ENCODE measurements at places on chromosomes 7 and 10.

DNA sequence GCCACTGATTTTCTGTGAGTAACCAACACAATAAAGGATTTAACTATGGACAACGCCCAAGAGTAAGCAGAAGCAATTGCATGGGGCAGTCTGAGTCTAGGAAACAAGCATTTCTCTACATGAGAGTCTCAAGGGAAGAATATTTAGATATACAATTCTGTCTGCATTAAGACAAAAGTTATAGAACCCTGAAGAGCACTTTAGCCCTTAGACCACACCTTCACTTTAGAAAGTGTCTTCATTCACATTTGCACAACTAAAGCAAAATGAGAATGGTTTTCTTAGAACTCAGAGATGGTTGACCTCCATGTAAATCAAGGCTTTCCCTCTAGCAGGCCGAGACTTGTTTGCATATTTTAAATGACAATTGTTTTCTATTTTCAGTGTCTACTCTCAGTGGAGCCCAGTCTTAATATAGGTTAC, 25.5 kb upstream of the TRIM24 start:
- DNase-seq, result no peak

DNA sequence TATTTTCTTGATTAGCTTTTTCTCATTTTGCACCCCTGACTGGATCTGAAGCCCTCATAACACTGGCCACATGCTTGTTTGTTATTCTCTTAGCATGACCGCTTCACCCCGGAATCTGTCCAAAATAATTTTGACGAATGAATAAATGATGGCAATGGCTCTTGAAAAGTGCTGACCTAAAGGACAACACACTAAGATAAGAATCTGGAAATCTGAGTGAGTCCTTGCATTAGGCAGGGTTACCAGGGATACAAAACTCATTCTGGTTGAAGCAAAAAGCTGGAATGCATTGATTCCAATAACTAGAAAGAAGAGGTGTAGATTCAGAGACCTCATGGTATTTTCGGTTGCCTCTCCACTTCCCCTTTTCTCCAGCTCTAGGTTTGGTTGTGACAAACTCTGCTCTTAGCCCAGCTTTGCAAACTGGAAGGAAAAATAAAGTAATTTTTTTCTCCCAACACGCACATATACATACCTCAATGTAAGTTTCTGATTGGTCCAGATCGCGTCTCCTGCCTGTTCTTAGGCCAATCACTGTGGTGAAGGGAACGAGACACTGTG, 157.4 kb downstream of the SKIDA1 start:
- DNase-seq, result no peak

- no peak for DNase-seq
These were observed 328.6 kb upstream of the CDC14C start for GRCh38 chr7:48595756-48596155.

- no peak for DNase-seq
These were observed 44.4 kb upstream of the USP6NL start for GRCh38 chr10:11655836-11656235.

DNA sequence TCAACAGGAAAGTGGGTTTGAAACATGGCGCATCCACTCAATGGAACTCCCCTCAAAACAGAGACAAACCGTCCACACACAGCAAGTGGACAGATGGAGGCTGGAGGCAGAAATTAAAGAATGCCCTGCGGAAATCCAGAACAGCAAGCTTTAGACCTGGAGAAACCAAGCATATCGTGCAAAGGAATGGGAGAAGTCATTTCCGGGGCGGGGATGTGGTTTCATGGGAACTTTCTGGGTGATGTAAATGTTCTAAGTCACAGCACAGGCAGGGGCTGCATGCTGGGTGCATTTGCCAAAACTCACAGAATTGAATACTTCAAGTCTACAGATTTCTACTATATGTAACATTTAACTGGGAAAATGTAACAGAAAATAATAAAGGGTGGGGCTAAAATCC, 213.0 kb downstream of the PTPRN2 start:
- DNase-seq, result peak; percentile 88

DNA sequence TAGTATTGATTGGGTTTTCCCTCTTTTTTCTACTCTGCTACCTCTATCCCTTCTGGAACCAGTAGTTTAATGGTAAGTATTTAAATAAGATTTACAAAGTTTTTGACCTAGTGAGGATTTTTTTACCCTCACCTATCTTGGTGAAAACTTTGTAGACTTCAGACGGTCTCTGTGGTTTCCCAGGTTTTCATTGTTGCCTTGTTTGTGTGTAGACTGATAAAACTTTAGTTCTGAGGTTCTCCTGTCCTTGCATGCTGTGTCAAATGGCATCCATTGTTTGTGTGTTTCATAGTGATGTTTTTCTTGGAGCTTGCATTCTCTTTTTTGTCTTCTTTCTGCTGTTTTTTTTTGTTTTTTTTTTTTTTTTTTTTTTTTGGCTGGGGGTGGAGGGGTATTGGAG, 22.6 kb downstream of the ZNRF2 start:
- no peak for DNase-seq

GRCh38 chr10:91590904-91591796, 41.7 kb downstream of the PPP1R3C start:
- DNase-seq, result peak; percentile 42

DNA sequence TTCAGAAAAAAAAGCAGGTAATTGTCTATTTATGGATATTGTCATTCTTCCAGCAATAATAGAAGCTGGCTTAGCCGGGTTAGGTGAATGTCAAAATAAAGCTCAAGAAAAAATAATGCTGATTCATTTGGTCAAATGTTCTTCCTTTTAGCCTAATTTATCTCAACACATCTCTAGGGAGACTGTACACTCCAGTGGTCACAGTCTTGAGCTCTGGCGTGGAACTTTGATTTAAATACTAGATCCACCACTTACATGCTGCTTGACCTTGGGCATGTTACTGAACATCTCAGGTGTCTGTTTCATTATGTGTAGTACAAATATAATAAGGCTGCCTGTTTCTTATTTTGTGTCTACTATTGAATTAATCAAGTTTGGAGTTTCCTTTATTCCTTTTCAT, 22.0 kb downstream of the PRTFDC1 start:
- DNase-seq, result no peak

GRCh38 chr10:113616244-113617074, 47.4 kb downstream of the NRAP start:
- peak; percentile 13 for DNase-seq
